ENCODE measurements at places on chromosomes 16 and 17.

- DNase-seq = no peak
Observed at GRCh38 chr17:80352991-80353665, 61.8 kb upstream of the ENDOV start.

GRCh38 chr17:72614871-72615626 is 477.4 kb downstream of the SLC39A11 start:
- no peak for DNase-seq

DNA sequence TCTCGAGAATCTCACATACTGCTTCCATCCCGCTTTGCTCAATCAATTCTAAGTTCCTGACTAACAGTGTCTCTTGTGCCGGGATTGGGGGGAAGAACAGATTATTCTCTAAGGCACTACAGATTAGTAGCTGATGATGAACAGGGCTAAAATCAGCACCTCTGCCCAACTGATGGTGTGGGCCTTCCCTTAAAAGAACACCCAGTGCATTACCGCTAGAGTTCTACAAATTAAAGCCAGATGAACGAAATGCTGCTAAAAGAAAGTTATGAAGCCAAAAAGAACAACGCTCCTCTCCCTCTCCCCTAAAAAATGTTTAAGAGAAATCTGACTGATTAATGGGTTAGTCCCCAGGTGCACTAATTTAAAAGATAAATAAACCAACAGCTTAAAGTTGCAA is 4.4 kb downstream of the CDC27 start:
- no peak for DNase-seq

DNA sequence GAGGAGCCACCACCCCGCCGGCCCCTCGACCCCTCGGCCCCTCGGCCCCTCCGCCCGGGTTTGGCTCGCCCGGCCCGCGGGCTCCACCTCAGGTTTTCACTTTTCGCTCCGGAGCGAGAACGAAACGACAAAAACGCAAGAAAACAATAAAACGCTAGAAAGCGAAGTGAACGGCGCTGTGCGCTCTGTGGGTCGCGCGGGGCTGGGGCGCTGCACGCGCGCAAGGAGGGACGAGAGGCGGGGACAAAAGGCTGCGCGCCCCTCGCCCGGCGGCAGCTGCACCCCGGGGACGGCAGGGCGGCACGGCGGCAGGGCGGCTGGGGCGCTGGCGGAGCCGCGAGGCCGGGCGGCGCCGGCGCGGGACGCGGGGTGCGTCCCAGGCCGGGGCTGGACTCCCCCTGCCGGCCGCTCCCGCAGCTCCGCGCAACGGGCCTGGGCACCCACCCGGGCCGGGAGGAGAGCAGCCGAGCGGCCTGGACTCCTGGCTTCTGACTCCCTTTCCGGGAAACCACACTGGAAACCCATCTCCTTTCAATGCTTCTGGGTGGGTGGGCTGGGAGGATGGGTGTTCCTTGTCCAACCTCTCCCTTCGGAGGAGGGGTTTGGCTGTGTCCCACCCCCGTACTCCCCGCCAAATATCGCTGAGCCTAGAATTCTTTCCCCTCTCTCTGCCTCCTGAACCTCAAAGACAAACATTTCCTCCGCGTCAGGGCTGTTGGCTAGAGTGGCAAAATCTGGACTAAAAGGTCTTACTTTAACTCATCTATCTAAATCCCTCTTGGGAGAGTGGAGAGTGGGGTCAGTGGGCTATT is 9.9 kb downstream of the TBX2 start:
- DNase-seq = no peak

GRCh38 chr17:76585033-76585648 is 519 bp downstream of the ST6GALNAC2 start:
- DNase-seq = no peak

DNA sequence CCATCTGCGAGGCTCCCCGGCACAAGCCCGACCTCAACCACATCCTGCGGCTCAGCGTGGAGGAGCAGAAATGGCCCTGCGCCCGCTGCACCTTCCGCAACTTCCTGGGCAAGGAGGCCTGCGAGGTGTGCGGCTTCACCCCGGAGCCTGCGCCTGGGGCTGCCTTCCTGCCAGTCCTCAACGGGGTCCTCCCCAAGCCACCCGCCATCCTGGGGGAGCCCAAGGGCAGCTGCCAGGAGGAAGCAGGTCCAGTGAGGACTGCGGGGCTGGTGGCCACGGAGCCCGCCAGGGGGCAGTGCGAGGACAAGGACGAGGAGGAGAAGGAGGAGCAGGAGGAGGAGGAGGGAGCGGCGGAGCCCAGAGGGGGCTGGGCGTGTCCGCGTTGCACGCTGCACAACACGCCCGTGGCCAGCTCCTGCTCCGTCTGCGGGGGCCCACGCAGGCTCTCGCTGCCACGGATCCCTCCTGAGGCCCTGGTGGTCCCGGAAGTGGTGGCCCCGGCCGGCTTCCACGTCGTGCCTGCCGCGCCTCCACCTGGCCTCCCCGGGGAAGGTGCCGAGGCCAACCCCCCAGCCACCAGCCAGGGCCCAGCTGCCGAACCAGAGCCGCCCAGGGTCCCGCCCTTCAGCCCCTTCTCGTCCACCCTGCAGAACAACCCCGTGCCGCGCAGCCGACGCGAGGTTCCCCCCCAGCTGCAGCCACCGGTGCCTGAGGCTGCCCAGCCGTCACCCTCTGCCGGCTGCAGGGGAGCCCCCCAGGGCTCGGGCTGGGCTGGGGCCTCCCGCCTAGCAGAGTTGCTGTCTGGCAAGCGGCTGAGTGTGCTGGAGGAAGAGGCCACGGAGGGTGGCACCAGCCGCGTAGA is 13.1 kb upstream of the PRR35 start:
- DNase-seq = no peak
